ENCODE measurements at places on chromosomes 2 and 18. TPM values are rescaled to one million over a fixed set of nuclear protein-coding genes. Genes with fewer than 3 reads are reported as not detected.

GRCh38 chr2:84338069-84338468 is 121.0 kb downstream of the SUCLG1 start:
- DNase-seq, result no peak

DNA sequence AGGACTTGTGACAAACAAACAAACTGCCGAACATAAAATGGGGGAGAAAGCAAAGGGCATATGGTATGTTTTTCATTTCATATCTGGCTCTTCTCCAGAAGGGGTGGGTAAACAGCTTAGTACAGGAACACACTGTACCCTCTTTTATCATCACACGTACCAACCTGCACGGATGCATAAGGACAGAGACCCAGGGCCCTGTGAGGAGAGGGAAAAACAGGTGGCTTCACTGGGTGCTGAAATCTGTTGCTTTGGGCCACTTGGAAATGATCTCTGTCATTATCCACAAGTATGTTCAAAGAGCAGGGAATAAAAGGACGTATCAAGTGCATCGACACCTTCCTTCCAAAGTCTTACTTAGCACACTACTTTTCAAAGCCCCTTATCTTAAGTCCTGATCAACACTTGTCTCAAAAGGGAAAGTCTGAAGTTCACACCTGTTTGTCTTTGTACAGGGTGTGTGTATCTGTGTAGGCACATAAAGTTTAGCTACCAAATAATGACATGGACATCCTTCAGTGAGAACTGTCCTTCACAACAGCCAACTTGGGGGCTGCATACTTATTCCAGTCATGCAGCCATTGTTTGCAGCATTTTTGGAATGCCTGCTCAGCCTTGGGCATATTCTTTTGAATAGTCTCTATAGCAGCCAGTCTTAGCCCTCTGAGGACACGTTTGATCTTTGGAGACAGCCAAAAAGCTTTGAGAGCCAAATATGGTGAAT is 60.6 kb downstream of the IRS1 start:
- DNase-seq, result no peak

- no peak for DNase-seq
These were observed 730.6 kb downstream of the TSN start for GRCh38 chr2:122486086-122486485.

GRCh38 chr2:136530146-136530545 is 235.2 kb upstream of the THSD7B start:
- no peak for DNase-seq

SLC30A3 gene
- total RNA-seq, result 0.15 TPM

DNA sequence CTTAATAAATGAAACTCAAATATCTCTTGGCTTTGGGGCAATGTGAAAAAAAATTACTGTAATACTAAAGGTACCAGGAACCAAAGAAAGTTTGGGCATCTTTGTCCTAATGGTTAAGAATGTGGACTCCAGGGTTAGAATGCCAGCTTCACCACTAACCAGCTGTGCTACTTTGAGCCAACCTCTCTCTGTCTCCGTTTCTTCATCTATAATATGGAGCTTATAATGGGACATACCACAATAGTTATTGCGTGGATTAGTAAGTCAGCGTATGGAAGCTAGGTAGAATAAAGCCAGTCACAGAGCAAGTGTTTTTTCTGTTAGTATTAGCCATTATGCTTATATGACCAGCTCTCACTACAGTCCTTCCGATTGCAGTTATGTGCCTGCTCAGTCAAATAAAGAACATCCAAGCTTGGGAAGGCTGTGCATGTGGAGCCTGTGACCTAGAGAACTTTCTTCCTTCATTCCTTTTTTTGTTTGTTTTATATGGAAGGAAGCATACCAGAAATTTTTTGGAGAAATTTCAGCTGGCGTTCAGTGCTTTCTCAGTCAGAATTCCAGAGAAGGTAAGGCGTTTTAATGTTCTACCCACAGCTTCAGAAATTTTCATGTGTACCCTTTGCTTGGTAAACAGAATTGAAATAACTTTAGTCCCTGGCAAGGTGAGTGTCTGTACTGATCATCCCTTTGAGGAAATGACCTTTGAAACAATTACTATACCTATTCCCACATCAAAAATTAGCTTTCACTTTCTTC is 114.0 kb upstream of the RND3 start:
- DNase-seq, result no peak

DNA sequence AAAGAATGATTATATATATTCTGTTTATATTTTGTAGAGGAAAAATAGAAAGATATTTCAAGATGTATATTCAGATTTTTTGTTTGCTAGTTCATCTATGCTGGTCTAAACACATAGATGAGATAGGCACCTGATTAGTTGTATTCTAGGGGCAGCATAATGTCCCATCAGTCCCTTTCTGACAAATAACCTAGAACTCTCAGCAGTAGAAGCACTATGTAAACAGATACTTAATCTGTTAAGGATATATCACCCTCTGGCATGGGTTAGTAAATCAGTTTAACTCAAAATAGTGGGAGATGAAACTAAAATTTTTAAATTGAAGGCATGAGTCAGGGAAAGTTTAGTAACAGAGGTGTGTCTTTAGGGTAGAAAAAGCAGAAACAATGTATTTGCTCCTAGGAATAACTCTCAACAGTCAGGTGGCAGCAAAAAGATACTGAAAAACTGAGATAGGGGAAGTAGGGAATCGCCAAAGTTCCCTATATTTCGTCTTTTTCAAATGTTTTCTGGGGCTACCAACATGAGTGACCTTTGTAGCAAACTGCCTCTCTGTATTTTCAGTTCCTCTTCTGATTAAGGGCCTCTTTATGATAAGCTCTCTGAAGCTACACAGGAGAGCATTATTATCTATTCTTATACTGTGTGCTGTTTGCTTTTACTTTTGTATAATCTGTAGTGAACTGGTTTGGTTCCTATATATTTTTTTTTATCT is 5.7 kb downstream of the PPP1R1C start:
- no peak for DNase-seq

DNA sequence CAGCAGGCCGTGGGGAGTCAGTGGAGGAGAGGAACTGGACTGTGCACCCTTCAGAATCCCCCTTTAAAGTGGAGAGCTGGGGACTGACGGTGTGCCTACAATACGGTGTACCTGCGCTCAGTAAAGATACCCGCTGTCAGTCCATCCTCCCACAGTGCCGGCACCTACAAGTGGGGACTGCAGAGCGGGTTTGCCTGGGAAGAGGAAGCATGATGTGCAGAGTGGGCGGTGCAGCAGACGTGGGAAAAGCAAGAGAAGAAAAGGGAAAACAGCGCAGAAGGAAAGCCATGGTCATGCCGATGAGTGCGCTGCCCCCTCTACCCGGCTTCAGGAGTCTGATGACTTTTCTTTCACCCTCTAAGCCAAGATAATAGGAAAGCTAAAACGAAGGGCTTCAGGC is 148.0 kb downstream of the TPO start:
- no peak for DNase-seq

DNA sequence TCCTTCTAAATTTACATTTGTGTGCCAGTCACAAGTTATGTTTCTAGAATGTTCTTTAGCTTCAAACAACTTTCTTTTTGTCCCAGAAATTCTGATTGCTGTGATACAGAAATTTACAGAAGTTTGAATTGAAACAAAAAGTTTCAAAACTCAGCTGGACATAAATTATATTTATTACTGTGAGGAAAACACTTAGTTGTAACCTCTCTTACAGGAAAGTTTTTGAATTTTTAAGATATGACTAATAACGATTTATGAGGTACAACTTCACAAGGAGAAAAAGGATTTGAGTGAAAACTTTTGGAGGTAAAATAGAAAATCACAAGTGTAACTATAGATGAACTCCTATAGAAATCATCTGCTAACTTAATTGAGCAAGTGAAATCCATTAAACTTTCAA is 205.3 kb downstream of the TMEM247 start:
- no peak for DNase-seq

PROC gene
- total RNA-seq, result not detected

- no peak for DNase-seq
These were observed 76.3 kb downstream of the CAPN13 start for GRCh38 chr2:30730736-30731647.

CD207 gene
- not detected for total RNA-seq

DNA sequence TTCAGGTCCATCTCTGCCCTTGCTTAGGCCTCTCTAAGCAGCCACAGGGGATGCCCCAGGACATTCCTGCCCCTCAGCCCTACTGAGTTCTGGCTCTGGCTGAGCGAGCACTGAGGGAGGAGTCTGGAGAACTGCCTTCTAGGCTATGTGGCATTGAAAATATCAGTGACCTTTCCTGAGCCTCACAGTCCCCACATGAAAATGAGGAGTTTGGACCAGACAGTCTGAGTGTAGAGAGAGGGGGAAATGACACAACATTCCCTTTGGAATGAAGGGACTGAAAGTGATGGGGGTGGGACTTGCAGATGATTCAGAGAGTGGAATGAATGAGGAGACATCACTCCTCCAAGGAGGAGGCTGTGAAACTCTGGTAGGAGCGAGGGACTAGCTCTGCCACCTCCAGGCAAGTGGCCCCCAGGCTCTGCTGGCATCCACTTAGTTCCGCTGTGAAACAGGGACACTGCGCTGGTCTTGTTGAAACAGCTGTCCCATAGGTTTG is 8.0 kb downstream of the TNS1 start:
- no peak for DNase-seq

DNA sequence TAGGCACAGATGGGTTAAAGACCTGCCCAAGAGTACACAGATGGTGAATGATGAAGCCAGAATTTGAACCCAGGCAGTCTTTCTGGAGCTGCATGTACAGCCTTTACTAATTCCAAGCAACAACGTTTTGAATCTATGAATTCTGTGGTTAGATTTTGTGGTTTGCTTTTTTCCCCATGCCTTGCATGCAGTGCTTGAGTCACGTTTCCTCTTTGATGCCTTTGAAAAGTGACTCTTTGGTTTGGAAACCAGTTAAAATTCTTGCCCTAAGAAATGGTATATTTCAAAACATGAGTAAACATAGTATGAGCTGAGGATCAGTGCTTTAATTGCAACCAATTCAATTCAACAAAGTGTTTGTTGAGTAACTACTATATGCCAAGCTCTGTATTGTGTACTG is 48.2 kb upstream of the PPM1B start:
- DNase-seq, result no peak

DNA sequence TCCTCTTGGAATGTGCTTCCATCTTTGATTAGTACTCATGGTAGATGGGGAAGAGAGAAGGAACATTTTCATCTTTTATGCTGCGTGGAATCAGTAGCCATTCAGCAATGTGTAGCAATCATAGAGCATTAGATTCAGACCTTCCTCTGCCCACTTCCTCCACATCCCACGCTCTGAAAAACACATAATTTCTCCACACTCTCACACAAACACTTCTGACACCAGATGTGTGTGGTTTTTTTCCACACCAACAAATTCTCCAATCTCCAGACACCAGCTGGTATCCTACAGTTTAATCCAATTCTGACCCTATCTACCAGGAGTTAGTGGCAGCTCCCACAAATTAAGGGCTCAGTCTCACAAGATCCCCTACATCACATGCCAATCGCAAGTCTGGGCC is 103.3 kb downstream of the AOX1 start:
- DNase-seq, result no peak

- DNase-seq, result no peak
These were observed 190.7 kb downstream of the CDCA7 start for GRCh38 chr2:173545364-173545763.

GAD1 gene
- total RNA-seq, result 1.6 TPM

DNA sequence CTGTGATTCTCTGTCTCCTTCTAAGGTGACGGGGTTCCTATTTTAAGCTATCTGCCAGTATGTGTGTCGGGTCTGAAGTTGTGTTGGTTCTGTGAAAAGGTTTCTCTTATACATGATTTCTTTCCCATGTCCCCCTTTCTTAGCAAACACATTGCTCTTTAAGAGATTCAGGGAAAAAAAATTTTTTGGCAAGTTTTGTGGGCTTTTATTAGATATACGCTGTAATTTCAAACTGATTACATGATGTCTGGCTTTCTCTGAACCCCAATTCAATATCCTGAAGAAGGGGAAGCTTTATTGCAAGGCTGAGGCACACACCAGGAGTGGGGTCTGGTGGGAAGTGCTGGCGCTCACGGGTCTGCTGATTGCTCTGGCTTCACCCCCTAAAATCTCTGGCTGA is 210.6 kb downstream of the AGPS start:
- DNase-seq, result no peak

RNF25 gene
- 25.6 TPM for total RNA-seq

DNA sequence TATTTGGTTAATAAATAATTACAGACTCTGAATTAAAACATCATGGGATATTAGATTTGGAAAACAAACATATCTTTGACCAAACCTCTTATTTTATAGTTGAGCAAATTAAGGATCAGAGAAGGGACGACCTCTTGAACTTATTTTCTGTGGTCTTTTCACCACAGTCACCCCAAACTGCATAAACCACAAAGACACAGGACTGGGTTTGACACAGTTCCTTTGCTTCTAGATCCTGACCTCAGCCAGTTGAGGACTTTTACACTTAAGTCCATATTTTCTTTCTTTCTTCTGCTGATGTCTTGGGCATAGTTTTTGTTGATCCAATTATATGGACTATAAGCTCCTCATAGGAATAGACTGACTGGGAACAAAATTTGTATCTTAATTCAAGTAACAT is 234.0 kb upstream of the SLC14A2 start:
- no peak for DNase-seq

DNA sequence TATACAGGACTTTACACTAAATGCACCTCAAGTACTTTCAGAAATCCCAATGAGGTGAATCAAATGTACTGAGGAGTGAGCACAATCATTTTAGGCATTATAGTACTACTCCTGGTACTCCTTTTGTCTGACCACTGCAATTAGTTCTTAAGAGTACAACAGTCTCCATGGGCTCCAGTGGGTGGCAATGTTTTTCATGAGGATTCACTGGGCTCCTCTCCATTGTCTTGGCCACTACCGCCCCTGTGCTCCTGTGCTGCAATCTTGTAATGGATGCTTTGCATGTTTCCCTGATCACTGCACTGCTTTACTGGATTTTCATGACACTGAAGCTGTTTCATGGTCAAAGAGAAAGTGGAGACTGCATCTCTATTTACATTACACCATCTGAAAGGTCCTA is 268.5 kb upstream of the ZSWIM2 start:
- no peak for DNase-seq

- no peak for DNase-seq
These were observed 86.2 kb downstream of the SMIM21 start for GRCh38 chr18:75341267-75341666.

- no peak for DNase-seq
These were observed 9.1 kb downstream of the KCNK3 start for GRCh38 chr2:26701596-26701995.

GRCh38 chr18:37452682-37453385 is 112.8 kb downstream of the CELF4 start:
- no peak for DNase-seq

GRCh38 chr2:953975-954686 is 3.5 kb downstream of the SNTG2 start:
- no peak for DNase-seq

GRCh38 chr18:47184419-47185050 is 8.4 kb upstream of the IER3IP1 start:
- DNase-seq, result no peak

DNA sequence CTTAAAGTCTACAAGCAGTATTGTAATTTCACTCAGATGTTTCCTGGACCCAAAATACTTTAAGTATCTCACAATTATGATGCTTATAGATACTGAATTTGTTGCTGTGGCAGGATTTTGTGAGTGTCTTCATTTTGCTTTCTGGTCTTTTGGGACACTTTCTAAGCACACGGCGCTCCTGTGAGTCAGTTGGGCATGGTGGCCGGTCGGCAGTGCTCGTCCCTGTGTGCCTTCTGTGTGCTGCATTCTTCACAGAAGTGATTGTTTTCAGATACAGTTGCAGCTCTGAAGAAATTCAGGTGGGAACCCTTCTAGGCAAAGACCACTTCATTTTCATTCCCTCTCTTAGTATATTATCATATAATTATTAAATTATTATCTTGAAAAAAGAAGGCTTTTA is 273.3 kb downstream of the ZNF407 start:
- DNase-seq, result no peak

GRCh38 chr2:219499058-219499307 is 292 bp downstream of the GMPPA start:
- no peak for DNase-seq

MAPRE3 gene
- total RNA-seq, result 4.3 TPM

CHRNG gene
- total RNA-seq, result not detected
